ENCODE measurements at places on chromosomes 12 and 14.

DNA sequence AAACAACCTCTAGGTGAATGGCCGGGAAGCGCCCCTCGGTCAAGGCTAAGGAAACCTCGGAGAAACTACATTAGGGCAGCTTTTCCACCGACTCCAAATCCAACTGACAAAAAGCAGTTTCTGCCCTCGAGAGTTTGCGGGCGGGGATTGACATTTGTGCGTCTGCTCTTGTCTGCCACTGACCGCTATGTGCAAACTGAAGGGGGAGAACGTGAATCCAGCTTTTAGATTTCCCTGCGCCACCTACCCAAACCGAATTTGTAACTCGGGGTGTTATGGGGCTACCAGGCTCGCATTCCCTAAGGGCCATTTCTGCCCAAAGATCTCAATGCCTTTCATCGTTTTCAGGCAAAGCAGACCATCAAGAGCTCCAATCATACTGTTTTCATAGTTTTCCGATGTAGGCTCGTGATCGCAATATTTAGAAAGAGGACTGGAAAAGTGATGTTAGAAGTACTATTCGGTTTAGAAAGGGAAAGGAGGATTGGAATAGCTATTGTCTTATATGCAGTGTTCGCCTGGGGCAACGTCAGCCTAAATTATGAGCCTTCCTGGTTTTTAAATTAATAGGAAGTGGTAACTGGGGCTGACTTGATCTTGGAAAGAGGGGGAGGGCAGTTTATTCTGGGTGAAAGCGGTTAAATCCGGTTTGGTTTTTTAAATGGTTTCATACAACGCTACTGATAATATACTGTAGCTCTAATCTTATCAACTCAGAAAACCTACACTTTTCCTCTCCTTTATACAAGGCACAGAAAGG is 45.4 kb downstream of the BCAT1 start:
- no peak for DNase-seq

DNA sequence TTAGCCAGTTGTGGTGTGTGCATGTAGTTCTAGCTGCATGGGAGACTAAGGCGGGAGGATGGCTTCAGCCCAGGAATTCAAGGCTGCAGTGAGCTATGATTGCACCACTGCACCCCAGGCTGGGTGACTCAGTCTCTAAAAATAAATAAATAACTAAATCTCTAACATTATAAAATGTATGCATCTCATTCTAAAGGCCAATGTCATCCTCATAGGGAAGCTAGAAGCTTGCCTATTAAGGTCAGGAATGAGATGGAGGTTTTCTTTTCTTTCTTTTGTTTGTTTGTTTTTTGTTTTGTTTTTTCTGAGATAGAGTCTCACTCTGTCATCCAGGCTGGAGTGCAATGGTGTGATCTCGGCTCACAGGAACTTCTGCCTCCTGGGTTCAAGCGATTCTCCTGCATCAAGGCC is 48.8 kb upstream of the PAPLN start:
- no peak for DNase-seq

GRCh38 chr12:16350682-16351081 is 3.2 kb downstream of the MGST1 start:
- no peak for DNase-seq

- no peak for DNase-seq
Measured at GRCh38 chr12:98084391-98084790, 431.0 kb upstream of the TMPO start.

DNA sequence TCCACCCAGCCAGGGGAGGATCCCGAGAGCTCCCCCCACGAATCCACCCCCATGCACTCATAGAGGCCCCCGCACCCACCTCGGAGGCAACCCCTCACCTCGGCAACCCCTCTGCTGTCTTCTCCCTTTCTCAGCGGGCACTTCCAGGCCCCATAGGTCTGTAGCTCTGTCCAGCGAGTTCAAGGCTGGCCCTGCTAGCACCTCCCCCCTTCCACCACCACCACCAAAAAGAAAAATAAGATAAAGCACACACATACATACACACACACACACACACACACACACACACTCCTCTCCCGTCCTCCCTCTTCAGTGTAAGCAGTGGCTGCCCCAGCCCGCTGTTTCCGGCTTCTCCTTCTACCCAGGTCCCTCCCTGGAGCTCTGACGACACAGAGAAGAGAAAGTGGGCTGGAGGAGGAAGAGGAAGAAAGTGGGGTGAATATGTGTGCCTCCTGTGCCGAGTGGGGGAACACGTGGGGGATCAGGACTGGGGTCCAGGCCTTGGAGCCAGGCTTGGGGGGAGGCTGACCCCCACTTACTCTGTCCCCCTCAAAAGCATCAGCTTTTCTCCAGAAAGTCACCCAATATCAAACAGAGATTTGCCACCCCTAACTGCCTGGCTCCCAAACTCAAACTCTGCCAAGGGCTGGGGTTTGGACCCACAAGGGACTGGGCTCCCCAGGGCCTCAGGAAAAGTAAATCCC is at the start of gene STAT6:
Gene STAT6, minus strand, starts transcription at position 332 of the 704 bp plus-strand sequence. CDS start 3,084 bp downstream, outside the sequence.
- peak; percentile 47 for DNase-seq

GRCh38 chr14:20799892-20800544 is 2.6 kb downstream of the RNASE1 start:
- DNase-seq, result no peak

DNA sequence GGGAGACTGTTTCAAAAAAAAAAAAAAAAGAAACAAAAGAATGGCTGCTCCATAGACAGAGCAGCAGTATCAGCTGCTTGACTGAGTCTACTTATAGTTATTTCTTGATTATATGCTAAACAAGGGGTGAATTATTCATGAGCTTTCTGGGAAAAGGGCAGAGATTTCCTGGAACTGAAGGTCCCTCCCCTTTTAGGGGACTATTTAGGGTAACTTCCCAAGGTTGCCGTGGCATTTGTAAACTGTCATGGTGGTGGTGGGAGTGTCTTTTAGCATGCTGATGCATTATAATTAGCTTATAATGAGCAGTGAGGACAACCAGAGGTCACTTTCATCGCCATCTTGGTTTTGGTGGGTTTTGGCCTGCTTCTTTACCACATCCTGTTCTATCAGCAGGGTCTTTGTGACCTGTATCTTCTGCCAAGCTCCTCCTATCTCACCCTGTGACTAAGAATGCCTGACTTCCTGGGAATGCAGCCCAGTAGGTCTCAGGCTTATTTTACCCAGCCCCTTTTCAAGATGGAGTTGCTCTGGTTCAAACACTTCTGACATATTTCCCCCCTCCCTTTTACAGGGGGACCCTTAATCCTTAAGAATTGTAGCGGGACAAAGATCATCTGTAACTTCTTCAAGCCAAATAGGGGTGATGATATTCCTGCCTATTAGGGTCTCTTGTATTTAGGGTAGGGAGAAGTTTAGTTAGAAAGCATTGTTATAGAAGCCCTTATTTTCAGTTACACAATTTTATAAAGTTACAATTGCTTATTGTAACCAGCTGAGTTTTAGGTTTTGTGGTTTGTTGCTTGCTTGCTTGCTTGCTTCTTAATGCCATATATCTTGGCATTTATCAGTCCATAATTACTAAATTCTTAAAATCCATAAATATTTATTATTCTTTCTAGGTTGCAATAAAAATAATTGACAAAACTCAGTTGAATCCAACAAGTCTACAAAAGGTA is 42.5 kb downstream of the MARK3 start:
- DNase-seq, result no peak
